ENCODE measurements at places on chromosomes 6 and 20.
A peak's percentile ranks its signal among the peaks of the same experiment; 100 is the strongest.

- no peak for DNase-seq
These were observed 72.7 kb downstream of the QRSL1 start for GRCh38 chr6:106702046-106702445.

- no peak for DNase-seq
These were observed 107.8 kb downstream of the NFATC2 start for GRCh38 chr20:51434580-51435247.

DNA sequence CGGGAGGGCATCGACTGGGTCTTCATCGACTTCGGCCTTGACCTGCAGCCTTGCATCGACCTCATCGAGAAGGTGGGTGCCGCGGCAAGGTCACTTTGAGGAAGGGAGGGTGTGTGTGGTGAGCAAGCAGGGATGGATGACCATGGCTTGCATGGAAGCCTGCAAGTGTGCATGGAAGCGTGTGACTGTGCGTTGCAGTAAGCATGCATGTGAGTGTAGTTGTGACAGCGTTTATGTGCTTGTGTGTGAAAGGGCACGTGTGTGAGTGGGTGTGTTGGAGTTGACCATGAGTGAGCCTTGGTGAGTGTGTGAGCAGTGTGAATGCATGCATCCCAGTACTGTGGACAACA lies 32.5 kb downstream of the MYH7B start:
- DNase-seq, result no peak

DNA sequence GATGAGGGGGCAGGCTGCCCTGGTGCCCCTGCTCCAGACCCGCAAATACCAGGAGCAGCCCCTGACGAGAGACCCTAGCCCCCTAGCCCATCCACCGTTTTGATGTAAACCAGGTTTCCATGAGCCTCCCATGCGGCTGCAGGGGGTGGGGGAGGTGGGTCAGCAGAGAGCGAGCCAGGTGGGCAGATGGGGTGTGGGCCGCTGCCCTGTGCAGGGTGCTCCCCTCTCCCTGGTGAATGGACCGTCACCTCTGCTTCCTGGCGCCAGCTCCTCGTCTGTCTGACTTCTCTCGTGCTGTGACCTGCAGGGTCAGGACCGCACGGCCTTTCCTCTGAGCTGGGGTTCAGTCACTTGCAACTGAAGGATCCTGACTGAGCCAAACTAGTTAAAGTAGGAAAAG lies 15.7 kb upstream of the BHLHE23 start:
- DNase-seq, result no peak

DNA sequence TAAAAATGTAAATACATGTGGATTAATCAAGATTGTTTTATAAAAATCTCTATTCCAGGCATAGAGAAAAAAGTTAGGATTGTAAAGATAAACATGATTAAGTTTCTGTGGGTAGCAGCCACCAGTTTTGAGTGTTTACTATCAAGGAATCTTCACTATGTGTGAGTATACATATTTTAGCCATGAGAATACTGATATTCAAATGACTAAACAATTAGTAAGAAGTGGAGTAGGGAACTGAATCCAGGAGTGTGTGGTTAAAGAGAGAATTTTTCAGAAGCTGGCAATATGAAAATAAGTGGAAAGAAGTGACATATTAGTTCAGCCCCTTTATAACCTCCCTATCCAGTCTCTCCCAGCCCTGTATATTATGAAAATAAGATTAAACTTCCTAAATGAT lies 10.3 kb downstream of the ELOVL2 start:
- DNase-seq, result no peak

GRCh38 chr20:1330075-1330830 lies 1.3 kb upstream of the SDCBP2 start:
- DNase-seq, result no peak

DNA sequence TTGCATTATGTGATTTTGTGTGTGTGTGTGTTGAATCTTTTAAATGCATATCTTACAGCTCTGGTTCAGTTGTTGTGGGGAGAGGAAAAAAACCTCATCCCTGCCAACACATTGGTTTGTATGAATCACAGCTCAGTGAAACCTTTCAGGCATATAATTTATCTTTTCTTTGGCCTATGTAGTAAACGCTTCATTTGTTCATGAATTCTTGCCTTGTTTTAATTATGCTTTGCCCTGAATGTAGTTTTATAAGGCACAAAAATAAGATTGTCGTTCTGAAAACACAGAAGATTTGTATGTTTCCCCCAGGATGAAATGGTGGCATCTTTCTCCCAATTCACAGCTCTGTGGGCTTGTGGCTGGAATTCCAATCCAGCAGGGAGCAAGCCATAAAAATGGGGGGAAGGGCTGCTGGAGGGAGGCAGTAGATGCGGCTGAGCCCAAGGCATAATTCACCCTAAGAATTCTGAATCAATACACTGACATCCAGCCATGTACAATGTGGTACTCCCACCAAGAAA lies 45.1 kb downstream of the BCAS1 start:
- no peak for DNase-seq

DNA sequence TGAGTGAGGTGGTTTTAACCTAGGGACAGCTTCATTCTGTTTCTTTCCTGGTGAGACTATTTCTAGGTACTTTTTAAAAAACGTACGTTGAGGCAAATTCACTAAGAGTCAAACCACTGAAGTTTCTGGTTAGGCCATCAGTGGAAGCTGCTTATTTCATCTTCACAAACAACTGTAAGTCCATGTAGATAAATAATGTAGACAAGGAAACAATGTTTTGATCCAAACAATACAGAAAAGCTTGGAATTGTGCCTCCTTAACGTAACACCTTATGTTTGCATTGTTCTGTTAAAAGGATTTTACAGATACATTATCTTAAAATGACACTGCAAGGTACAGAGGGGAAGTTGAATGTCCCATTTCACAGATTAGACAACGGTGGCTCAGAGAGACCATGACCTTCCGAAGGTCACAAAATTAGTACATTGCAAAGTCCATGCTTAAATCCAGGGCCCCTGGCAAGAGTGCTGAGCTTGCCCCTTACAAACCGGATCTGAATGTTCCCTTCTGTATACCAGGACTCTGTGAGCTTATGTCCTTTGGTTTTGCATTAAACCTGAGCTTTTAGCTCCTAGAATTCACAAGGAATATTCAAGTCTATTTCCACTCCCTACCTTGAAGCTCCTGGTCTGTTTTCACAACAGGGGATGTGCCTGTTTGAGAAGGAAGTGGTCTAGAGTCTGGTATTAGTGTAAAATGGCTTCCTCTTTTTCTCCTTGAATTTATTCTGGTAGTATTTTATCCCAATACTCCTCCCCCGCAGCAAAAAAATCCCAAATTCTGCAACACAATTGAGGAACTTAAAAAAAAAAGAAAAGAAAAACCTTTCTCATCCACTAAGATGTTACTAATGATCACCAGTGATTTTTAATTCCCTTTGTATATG lies 28.9 kb upstream of the ZNF217 start:
- DNase-seq, result no peak

DNA sequence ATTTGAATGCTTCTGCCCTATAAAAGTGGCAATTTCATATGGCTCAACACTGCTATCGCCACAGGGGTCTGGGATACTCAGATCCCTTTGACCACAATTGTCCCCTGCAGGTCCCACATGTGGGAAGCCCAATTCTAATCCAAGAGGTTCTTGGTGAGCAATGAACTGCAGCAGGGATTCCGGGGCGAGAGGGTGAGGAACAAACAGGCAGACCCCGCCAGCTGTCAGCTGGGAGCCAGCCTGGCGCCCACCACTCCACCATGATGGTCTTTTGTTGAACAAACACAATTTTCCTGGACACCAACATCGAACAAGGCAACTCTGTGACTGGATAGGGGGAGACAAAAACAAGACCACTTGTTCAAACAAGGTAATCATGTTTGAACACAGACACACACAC lies 80.5 kb downstream of the TMEM242 start:
- no peak for DNase-seq

DNA sequence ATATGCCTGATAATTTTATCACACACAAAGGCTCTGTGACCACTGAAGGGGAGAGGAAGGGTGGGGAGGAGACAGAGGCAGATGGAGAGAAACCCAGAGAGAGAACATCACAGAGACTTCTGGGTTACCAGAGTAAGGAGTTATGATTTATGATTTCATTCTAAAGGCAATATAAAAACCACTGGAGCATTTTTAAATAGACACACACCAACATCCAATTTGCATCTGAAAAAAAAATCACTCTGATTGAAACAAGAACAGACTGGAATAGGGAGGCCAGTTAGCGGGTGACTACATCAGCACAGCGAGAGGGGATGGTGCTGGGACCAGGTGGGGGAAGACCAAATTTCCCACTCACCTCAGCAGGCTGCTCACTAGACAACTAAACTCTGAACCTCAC lies 104.8 kb downstream of the AGPAT4 start:
- no peak for DNase-seq

DNA sequence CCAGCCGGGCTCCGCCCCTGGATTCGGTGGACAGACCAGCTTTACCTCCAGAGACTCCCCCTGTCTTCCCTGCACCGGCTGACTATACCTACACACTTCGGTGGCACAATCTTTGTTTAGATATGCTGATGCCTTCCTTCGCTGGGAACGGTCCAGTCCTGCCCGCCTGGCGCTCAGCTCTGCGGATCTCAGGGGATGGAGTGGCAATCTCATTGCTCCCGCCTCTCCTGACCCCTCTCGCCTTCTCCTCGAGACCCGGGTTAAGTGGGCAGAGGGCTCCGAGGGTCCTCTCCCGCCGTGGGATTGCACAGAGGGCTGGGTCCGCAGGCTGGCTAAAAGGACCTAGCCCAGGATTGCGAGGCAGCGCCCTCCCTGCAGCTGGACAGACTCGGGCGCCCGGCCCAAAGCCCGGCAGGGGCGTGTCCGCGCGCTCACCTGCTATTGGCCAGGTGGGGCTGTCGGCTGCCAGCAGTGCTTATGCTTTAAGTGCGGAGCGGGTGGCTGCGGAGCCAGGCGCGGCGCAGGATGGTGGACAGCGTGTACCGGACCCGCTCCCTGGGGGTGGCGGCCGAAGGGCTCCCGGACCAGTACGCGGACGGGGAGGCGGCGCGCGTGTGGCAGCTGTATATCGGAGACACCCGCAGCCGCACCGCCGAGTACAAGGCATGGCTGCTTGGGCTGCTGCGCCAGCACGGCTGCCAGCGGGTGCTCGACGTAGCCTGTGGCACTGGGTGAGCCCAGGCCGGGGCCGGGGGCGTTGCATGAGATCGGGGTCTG lies at the start of gene GNMT:
Gene GNMT (plus strand): TSS at position 512 of the 777 bp plus-strand sequence. CDS start 14 bp downstream, at position 526.
- DNase-seq, result peak; percentile 24

- no peak for DNase-seq
These were observed 248.7 kb downstream of the C6orf118 start for GRCh38 chr6:165060720-165061119.

GRCh38 chr6:169189686-169190085 lies 64.0 kb downstream of the THBS2 start:
- no peak for DNase-seq

DNA sequence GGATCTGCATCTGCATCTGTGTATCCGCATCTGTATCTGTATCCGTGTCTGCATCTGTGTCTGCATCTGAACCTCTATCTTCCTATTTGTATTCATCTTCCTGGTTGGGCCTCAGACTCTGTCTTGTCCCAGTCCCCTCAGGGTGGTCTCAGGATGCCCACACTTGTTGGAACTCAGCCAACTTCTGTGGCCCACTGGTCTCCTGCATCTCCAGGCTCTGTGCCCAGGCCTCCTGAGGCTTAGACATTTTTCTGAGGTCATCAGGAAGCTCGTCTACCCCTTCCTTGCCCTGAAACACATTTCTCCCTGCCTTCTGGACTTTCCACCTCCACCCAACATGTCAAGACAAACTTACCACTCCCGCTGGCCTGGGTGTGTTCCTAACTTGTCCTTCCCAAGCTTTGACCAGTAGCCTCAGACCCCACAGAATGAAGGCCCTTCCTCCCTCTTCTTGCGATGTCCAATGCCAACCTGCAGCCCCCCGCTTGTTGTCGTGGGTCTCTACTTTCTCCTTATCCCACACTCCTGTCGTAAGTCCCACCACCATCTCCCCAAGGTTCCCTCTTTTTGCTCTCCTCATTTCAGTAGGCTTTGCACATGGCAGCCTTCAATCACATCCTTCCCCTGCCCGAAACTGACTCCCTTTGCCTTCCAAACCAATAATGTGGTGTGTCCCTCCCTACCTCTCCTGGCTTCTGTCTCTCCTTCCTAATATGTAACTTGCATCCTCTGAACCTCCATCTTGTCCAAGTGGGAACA lies 176.5 kb downstream of the DLL1 start:
- DNase-seq, result no peak

DNA sequence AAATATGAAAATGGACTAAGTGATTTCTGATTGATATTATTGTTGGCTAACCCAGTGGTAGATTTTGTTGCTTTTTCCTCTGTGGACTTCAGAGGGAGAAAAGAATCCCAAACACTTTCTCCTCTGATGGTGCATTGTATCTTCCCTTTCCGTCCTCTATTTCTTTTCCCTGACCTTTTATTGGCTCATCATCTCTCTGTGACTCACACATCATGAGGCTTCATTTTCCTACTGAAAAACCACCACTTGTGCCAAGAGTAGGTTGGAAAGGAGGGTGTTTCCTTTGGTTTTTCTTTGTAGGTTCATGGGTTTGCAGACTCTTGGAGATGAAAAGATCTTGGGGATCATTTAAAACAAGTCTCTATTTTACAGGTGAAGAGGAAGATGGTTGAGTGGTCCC lies 311.7 kb upstream of the JAG1 start:
- no peak for DNase-seq

DNA sequence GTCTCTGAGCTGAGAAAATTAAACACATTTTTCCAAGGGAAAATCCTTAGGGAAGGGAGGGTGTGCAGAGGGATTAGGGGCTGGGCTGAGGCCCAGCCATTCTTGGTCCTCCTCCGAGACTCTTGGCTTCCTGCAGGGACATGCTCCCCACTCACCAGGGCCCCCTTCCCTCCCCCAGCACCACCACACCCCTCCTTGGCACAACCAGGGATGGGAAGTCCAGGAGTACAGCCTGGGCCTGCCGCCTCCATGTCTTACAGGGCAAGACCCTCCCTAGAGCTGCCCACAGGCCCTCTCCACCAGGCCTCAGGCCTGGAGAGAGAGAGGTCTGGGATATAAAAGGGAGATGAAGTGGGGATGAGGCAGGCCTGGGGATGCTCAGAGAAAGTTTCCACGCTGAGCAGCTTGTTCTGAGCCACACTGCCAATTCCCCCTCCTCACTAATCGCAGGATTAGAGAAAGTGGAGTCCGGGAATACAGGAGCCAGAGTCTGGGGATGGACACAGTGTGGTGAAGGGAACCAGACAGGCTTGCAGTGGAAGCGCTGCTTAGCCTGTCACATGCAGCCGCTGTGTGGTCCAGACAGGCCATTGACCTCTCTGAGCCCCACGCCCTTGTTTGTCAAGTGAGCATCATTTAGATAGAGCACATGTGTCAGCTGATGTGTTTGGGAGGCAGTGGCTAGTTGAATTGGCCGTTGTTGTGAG lies 105.5 kb downstream of the MRPL14 start:
- DNase-seq, result no peak

DNA sequence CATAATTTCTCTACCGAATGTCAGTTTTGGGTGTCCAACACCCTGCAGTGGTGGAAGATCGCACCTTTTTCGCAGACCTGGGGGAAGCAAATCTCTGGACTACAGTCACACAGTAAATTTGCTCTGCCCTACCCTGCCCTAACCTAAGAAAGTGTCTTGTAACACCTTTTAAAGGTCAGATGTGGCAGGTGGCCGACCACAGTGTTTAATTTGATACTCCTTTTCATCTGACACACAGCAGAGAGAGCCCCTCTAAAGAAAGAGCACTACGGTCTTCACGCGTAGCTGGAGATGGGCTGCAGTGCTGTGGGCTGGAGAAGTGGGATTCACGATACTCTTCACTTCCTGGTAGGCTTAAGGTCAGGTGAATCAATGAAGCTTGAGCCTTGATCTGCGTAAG lies 109.9 kb downstream of the TMEM242 start:
- DNase-seq, result no peak

GRCh38 chr6:29763491-29764289 lies 40.5 kb downstream of the HLA-F start:
- DNase-seq, result no peak

GRCh38 chr6:135271626-135272025 lies 90.5 kb downstream of the MYB start:
- DNase-seq, result no peak

Measured in NCI-H187 (cell line).